ENCODE measurements at places on chromosomes 11 and 22. TPM values are rescaled to one million over a fixed set of nuclear protein-coding genes. Genes with fewer than 3 reads are reported as not detected.

NXPE4 gene
- total RNA-seq: not detected

DNA sequence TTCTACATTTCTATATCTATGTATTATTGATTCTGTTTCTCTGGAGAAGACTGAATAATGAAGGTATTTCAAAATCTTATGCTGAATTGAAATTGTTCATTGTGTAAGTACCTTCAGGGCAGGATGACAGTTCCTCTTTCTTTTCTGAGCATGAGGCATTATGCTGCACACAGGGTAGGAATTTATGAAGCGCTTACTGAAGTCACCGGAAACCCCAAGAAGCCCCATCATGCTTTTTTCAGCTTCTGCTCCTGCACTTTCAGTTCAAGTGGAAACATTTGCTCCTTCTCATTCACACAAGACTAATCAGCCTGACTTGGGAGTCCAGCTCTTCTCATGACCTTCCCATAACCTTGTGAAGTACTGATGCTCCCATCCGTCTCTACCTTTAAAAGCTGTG, 314.7 kb upstream of the SORL1-AS1 start:
- H3K27me3 ChIP-seq: peaks cover 2% of the 10 kb centered on the region

DNA sequence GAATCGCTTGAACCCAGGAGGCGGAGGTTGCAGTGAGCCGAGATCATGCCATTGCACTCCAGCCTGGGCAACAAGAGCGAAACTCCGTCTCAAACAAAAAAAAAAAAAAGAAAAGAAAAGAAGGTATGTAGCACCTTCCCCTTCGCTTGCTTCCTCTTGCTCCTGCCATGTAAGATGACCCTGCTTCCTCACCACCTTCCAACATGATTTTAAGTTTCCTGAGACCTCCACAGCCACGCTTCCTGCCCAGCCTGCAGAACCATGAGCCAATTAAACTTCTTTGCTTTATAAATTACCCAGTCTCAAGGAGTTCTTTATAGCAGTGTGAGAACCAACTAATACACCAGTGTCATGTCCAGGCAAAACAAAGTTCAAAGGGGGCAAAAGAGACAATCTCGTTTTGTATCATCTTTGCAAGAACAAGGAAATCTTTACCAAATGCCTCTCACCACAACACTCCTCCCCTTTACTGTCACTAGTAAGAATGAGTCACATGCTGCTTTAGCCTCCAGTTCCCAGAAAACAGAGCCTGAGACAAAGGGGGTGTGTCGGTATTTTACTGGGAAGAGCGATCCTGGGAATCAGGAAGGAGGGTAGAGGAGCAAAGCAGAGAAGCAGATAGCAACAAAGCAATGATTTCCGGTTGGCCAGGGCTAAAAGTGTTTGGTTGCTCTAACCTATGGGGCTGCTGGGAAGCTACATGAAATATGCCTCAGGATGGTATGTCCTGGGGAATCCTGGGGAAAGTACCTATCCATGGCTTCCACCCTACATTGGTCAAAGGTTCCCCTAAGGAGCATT, 10.5 kb upstream of the MCHR1 start:
- no peak overlapping the region for H3K27ac ChIP-seq
- H3K27me3 ChIP-seq: no peaks in the 10 kb centered on the region
- H3K4me3 ChIP-seq: no peak overlapping the region
- peak; percentile 89 for DNase-seq

DNA sequence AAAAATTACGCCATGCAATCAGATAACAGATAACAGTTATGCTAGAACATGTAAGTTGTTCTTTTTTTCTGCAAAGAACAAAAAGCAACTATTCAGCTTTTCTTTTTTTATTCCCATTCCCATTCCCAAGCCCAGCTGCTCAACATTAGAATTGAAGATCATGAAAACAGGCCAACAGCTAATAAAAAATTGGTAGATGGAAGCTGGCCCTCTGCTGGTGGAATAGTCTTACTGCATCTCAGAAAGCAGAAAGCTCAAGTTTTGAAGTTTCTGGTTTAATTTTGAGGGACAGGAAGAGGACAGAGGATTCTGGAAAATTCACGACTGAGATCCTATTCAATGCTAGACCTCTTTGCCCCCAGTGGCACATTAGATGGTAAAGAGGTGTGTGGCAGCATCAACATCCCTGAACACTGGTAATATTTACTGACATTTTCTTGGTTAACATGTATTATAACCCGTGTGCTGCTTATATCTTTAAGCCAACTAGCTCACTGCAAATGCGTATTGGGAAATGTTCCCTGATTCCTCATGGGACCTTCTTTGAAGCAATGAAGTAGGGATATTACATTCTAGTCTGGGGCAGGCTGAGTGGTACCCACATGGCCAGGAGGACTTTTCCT, 591.2 kb downstream of the OPCML start:
- peak; percentile 43 for DNase-seq
- no peak overlapping the region for H3K4me3 ChIP-seq
- peaks cover 2% of the 10 kb centered on the region for H3K4me1 ChIP-seq
- H3K27me3 ChIP-seq: peaks cover 26% of the 10 kb centered on the region

DNA sequence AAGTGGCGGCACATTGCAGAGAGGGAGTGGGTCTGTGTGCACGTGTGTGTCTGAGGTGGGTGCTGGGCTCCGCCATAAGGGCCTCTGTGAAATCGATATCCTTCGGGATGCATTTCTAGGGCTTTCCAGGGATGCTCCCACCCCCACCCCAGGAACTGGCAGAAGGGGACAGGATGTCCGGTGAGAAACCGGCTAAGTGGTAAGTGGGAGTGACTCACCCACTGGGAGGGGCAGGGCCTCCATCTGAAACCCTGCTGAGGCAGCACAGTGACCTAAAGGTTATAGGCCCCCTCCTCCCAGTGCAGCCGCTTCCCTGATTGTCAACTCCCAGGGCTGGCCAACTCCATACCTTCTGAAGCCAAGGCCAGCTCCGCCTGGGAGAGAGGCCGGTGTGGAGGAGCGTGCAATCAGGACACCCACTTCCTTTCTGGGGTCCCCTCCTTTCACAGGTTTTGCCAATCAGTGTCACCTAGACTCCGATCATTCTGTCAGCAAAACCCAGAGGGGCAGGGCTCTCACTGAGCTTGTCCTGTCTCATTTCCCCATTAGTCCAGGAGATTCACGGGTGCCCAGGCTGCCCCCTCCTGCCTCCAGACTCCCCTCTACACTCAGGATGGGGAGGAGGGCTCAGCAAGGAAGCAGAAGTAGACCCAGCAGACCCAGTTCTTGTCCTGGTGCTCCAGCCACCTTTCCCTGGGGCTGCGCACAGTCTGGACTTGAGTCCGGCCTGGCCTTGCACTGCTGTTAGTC, 44.5 kb downstream of the NECTIN1 start:
- no peaks in the 10 kb centered on the region for H3K36me3 ChIP-seq
- peaks cover 2% of the 10 kb centered on the region for H3K27me3 ChIP-seq
- H3K4me3 ChIP-seq: no peak overlapping the region
- H3K4me1 ChIP-seq: peaks cover 5% of the 10 kb centered on the region
- DNase-seq: peak; percentile 75
- peak overlapping the region; percentile 5 for H3K27ac ChIP-seq

- no peak overlapping the region for H3K4me3 ChIP-seq
- no peaks in the 10 kb centered on the region for H3K27me3 ChIP-seq
- no peaks in the 10 kb centered on the region for H3K36me3 ChIP-seq
- H3K27ac ChIP-seq: no peak overlapping the region
- H3K4me1 ChIP-seq: no peaks in the 10 kb centered on the region
- no peak for DNase-seq
Measured at GRCh38 chr22:25987948-25988347, 181.3 kb upstream of the SEZ6L start.

GRCh38 chr11:60924906-60925853, 920 bp downstream of the TMEM132A start:
- peaks cover 38% of the 10 kb centered on the region for H3K36me3 ChIP-seq
- peak overlapping the region; percentile 3 for H3K27ac ChIP-seq
- H3K4me1 ChIP-seq: peaks cover 14% of the 10 kb centered on the region
- peak overlapping the region; percentile 65 for H3K4me3 ChIP-seq
- H3K27me3 ChIP-seq: no peaks in the 10 kb centered on the region
- no peak for DNase-seq

DNA sequence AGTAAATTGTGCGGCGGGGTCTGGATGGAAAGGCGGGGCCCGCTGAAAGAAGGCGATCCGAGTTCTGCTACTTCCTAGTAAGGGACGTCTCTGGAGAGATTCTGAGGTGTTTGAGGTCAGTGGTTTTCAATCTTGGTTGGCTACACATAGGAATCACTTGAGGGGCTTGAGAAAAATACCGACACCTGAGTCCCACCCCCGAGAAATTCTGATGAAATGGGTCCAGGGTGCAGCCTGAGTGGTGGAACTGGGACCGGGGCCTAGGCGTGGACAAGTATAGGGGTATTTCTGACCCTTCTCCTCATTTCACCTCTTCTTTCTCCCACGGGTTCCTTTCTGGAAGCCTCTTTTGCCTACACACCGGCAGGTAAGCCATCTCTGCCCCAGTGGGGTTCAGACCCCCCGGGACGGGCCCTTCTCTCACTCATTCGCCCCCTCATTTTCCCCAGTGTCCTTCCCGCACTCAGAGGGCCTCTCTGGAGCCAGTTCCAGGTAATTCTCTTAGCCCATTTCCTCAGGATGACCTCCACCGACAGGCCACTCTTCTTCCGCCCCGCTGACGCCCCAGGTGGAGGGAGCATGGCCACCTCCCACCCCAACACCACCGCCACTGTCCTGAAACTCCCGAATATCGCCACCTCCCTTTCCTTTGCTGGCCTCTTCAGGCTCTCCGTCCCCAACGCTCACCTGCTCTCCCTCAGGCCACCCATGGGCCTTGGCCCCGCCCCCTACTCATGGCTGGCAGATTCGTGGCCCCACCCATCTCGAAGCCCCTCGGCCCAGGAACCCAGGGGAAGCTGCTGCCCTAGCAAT, 11.8 kb downstream of the ROBO3 start:
- DNase-seq: no peak
- H3K27ac ChIP-seq: peak overlapping the region; percentile 9
- peak overlapping the region; percentile 58 for H3K4me3 ChIP-seq
- H3K4me1 ChIP-seq: peaks cover 3% of the 10 kb centered on the region

DNA sequence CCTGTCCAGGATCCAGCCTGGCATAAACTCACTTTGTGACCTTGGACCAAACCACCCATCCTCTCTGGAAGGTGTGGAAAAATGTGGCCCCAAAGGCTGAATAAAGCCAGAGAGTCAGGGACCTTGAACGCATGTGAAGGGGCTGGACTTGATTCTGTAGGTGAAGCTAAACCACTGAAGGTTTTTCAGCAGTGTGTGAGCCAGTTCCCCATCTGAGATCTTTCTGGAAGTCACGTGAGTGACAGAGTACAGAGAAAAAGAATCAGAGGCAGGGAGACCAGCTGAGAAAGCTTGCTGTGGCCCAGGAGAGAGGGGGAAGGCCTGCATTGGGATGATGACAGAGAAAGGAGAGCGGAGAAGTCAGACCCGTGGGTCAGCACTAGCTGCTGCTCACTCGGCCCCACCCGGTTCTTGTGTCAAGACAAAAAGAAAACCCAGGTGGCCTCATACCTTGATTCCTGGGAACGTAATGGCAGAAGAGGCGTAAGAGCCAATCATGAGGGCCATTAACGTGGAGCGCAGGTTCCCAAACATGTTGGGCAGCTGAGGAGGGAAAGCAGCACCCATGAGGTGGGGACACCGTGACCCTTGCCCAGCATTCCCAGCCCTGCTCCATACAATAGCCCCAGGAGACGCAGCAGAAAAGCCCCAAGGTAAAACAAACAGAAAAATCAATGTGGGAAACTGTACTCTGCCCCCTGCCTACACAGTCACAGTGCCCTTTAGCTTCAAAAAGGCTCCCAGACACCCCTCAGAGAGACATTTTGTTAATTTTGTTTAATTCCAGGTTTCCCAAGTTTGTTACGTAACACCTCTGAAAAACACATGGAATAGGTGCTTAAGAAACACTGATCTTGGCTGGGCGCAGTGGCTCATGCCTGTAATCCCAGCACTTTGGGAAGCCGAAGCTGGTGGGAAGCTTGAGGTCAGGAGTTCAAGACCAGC, 17.9 kb downstream of the SLC43A1 start:
- H3K27me3 ChIP-seq: no peaks in the 10 kb centered on the region
- peaks cover 15% of the 10 kb centered on the region for H3K4me1 ChIP-seq
- peaks cover 31% of the 10 kb centered on the region for H3K36me3 ChIP-seq
- H3K4me3 ChIP-seq: no peak overlapping the region

DNA sequence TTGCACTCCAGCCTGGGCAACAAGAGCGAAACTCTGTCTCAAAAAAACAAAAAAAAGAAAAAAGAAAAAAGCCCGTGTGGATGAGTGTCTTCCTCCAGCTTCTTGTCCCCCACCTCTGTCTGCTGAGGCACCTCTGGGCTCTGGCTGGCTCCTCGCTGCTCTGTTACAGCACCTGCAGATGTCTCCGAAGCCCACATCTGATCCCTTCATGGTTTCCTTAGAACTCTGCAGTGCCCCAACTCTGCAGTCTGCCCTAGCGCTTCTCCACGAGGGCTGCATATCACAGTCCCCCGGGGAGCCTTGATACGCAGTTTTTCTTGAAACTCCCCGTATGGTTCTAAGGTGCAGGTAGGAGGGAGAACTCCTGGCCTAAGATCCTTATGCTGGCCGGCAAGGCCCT, 15.9 kb downstream of the KCTD17 start:
- no peak overlapping the region for H3K4me3 ChIP-seq
- H3K27ac ChIP-seq: no peak overlapping the region
- no peak for DNase-seq
- peaks cover 27% of the 10 kb centered on the region for H3K27me3 ChIP-seq

GRCh38 chr22:24796056-24796455, 10.0 kb upstream of the SGSM1 start:
- DNase-seq: no peak
- H3K4me3 ChIP-seq: no peak overlapping the region
- no peak overlapping the region for H3K27ac ChIP-seq
- H3K27me3 ChIP-seq: 0 out of 2 replicates have a peak, but pooled peaks cover 2% of the 10 kb centered on the region

- H3K27me3 ChIP-seq: peaks cover 3% of the 10 kb centered on the region
- no peak overlapping the region for H3K27ac ChIP-seq
- H3K4me1 ChIP-seq: no peaks in the 10 kb centered on the region
- DNase-seq: no peak
- H3K36me3 ChIP-seq: no peaks in the 10 kb centered on the region
Measured at GRCh38 chr11:36532941-36533601, 23.0 kb upstream of the TRAF6 start.
